ENCODE measurements at places on chromosomes 16 and 17.

DNA sequence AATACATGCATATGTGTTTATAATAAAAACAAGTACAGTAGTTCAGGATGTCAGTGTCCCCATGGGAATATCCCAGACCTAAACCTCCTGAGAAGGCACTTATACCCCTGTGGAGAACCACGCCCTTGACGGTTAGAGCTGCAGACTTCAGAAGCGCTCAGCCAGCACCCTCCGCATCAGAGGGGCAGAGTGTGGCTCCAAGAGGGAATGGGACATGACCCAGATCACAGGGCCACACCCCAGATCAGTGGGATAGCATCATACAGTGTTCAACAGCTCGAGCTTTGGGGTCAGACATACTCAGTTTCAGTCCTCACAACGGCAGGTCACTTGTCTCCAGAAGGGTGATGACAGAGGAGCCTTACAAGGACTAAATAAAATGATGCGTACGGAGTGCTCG is 45.8 kb upstream of the ZNF423 start:
- DNase-seq: no peak

DNA sequence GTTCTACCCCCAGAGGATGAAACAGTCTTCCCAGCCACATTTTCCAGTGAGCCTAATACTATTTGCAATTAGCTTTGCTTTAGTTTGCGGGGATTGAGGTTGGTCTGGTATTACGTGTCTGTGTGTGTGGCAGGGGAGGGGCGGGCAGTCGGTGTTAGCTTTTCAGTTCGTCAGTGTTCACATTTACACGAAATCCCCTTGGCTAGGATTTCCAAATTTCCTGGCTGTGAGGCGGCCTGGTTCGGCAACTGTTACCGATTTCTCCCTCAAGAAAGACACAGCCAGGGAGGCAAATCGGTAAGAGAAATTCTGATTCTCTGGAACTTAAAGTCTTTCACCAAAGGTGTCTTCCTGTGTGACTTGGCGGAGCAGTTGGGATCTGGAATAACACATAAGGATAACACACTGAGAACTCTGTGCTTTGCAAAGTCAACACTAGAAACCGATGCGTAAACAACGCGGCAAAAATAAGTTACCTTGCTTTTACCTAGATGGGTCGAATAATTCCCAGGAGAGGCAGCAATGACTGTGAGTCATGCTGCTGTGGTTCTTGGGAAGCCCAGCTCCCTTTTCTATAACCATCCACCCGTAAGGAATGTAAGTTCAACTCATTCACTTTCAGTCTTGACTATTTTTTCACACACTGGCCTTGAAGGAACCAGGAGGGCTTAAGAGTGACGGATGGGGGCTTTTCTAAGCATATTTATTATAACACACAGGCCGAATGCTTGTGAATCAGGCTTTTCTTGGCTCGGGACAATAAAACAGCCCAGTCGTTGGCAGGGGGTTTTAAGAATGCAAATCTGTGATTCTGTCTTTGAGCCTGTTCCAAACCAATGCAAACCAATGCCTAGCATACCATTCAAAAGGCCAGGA is 24.2 kb downstream of the GPRC5B start:
- no peak for DNase-seq

DNA sequence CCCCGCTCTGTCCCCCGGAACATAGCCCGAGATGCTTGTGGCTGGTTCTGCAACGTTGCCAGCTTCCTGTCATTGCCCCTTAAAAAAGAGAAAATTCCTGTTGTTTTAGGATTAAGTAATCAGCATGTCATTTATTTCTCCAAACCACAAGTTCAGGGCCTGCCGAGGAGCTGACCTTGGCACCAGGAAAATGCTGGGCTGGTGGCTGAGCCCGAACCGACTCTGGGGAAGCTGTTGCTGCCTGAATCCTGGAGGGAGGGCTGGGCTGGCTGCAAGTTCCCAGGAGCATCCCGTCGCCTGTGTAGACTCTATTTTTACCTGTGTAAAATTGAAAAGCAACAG is 130.9 kb upstream of the FOXF1 start:
- no peak for DNase-seq

GRCh38 chr16:10128397-10129258 is 53.6 kb downstream of the GRIN2A start:
- no peak for DNase-seq

GRCh38 chr16:57622361-57623250 is 5.8 kb upstream of the ADGRG1 start:
- no peak for DNase-seq

- no peak for DNase-seq
These were observed 141.5 kb downstream of the TRIM37 start for GRCh38 chr17:58965221-58965620.

DNA sequence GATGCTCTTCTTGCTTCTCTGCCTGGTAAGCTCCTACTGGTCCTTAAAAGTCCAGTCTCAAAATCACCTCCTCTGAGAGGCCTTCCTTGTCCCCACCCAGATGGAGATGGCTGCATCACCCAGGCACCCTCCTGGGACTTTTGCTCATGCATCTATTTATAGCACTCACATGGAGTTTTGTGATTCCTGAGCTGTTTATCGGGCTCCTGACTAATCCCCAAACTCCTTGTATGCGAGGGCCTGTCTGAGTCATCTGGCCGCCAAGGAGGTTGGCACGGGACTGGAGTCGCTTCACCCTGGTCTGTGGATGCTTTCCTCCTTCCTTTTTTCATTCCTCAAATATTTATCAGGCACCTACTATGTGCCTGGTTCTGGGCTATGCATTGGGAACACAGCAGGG is 2.3 kb upstream of the MAP2K3 start:
- DNase-seq: no peak

DNA sequence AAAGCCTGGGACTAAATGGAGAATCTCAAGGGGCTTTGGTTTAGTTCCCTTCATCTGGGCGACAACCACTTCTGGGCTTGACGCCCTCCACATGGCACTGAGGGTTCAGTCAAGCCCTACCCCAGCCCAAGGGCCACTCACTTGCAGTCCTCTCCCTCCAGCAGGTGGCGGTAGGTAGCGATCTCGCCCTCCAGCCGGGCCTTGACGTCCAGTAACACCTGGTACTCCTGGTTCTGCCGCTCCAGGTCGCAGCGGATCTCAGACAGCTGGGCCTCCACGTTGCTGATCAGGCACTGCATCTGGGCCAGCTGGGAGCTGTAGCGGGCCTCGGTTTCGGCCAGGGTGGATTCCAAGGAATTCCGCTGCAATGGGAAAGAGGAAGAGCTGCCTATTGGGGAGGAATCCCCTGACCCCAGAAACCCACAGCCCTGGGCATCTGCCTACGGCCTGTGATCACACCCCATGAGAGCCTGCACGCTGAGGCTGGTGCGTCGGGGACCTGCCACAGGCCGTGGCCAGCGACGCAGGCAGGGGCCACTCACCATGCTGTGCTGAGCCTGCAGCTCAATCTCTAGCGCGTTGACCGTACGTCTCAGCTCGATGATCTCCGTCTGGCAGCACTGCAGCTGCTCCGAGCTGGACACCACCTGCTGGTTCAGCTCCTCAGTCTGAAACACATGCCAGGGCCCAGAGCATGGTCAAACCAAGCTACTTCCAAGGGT is 2.7 kb downstream of the KRT36 start:
- no peak for DNase-seq

- DNase-seq: no peak
These were observed 108.3 kb downstream of the YPEL2 start for GRCh38 chr17:59439741-59440211.

DNA sequence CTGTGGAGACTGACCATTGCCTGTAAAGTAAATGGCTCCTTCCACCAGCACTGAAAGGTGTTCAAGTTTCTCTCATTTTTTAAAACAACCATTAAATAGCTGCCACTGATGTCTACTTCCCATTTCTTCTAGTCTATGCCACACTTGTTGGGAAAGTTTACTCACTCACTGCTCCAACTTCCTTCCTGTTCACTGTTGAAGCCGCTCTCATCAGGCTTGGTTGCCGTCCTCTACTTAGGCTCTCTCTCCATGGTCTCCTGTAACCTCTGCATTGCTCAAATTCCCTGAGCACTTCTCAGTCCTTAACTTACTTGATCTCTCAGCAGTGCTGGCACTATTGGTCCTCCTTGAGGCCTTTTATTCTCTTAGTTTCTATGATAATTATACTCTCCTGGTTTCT is 32.4 kb downstream of the SNX11 start:
- no peak for DNase-seq

- DNase-seq: no peak
These were observed 113.9 kb upstream of the FOXF1 start for GRCh38 chr16:86396422-86396821.

- no peak for DNase-seq
These were observed 54.2 kb upstream of the IL34 start for GRCh38 chr16:70592106-70592571.

DNA sequence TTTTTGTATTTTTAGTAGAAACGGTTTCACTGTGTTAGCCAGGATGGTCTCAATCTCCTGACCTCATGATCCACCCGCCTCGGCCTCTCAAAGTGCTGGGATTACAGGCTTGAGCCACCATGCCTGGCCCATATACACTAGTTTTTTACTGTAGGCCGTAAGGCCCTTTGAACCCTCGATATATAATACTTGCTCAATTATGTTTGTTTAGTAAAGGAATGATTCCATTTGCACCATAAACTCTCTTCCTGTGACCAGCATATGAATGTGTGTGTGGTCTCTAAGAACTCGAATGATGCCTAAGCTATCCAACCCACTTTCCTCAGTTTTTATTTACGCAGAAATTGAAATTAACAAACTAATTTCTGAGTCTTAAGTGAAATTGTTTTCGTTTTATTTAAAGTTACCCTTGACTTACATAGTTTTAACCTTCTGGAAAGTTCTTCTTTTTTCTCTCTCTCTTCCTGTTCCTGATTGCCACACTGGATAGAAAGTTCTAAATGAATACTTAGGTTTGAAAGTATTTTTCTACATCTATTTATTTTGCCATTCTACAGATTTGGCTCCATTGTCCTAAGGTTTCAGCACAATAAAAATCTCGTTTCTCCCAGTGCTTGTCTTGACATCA is 37.9 kb downstream of the PIGL start:
- DNase-seq: no peak

GRCh38 chr17:75673487-75673886 is 6.3 kb downstream of the SAP30BP start:
- no peak for DNase-seq

DNA sequence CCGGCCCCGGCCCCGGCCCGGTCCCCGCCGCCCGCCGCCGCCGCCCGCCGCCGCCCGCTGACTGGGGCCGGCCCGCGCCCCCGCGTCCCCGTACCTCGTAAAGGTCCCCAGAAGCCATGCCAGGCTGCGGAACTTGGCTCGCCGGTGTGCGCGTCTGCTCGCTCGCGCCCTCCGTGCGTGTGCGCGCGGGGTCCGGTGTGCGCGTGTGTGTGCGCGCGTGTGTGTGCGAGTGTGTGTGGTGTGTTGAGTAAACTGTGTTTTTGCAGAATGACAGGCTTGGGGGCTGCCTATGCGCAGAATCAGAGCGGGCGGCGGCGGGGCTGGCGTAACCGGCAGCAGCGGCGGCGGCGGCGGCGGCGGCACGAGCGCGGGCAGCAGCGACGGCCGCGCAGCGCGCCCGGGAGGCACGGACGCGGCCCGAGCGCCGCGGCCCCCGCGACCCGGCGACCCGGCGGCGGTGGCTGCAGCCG is 307 bp downstream of the CDYL2 start:
- DNase-seq: no peak

DNA sequence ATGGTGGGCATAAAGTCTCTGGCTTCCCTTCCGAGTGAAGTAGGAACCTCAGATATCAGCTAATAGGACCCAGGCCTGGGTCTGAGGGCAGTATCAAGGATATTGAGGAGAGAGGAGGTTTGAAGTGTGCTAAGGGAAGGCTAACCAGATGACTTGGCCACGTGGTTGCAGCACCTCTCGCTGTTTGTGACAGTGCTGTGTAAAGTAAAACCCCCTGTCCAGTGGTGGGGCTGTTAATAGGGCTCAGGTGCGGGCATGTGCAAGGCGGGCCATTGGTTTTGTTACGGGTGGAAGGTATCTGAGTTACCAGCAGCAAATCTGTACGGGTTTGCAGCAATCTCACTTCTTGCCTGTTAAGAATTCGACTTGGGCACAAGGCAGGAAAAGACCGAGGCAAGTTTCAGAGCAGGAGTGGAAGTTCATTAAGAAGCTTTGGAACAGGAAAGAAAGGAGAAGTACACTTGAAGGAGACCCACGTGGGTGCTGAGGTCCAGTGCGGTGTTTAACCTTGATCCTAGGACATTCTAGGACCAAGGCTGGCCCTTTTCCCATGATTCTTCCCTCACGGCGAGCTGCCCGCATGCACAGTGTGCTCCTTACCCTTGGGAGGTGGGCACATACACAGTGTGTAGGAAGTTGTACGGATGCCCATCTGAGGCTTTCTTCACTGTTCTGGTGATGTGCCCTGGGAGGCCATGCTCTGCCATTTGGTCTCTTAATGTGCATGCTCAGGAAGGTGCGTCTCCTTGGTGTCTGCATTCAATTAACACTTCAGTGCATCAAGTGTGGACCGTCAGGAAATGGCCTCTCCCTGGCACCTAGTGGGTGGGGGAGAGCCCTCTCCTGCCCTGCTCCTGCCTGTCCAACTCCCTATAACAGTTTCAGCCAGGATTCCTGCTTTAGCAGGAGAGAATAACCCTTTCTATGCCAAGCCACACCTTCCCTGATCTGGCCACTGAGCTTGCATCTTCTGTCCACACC is 20.3 kb downstream of the SGF29 start:
- DNase-seq: no peak

- DNase-seq: no peak
These were observed 18.3 kb downstream of the BCAS3 start for GRCh38 chr17:60695960-60696359.

GRCh38 chr17:16911141-16911937 is 60.6 kb downstream of the TNFRSF13B start:
- no peak for DNase-seq

DNA sequence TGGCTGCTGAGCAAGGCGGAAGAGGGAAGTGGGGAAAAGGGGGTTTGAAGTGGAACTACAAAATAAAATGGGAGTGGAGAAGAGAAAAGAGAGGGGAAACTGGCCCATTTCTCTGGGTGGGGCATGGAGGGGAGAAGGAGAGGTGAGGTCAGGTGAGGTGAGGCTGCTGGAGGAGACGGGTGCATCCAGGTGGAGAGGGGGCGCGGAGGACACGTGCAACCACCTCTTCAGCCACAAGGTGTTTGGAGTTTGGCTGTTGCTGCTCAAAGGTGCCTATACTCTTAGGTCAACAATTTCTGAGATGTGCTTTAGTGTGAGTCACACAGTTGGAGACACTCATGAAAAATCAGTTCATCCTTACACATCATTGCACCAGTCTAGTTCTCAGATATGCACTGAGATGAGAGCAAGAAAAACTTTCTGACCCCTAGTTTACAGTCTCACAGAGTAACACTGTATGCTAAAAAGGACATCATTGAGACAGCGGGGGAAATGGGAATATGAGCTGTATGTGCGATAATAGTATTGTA is 4.8 kb downstream of the SLC6A4 start:
- no peak for DNase-seq

DNA sequence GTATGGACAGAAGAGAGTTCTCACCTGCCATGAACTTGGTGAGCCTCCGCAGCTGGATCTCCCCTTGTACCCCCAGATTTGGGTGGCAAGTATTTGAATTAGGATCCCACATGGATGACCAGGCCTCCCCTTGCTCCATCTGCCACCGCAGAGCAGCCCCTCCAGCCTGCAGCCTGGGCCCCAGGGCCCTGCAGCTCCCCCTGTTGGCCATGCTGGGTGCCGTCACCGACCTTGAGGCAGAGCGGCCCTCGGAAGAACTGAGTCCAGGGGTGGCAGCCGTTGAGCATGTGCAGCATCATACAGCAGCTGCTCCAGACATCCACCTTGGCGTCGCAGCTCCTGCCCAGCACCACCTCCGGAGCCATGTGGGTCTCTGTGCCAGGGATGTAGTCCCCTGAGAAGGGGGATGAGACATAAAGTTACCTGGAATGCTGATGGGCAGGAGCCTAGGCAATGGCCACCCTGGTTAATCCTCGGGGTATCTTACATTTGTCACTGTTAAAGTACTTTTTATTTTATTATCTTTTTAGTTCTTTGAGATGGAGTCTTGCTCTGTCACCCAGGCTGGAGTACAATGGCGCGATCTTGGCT is 9.0 kb upstream of the SPATA32 start:
- no peak for DNase-seq

All from C1 segment of cervical spinal cord (tissue), 14 donors.